Fibroblast of mammary gland (primary cell): ENCODE measurements at places on chromosomes 4 and X.

GRCh38 chr4:110008540-110008939, 95.9 kb downstream of the EGF start:
- DNase-seq: no peak

DNA sequence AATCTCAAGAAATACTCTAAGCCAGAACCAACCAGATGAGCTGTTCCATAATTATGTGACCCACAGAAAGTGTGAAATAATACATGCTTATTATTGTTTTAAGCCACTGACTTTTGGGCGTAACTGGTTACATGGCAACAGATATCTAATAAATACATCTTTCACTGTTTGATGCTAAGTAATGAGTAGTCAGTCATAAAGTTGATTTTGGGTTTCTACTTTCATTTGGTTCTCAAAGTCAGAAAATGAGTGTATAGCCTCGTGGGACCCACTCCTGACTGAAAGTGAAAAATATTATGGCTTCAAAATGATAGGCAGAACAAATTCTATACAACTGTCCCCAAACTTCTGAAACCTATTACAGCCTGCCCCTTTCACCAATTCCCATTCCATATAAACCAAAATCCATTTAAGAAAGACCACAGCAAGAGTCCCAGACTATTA, 88.0 kb upstream of the CBR4 start:
- no peak for DNase-seq

GRCh38 chr4:127236889-127237288, 395.9 kb upstream of the INTU start:
- DNase-seq: peak; percentile 78

DNA sequence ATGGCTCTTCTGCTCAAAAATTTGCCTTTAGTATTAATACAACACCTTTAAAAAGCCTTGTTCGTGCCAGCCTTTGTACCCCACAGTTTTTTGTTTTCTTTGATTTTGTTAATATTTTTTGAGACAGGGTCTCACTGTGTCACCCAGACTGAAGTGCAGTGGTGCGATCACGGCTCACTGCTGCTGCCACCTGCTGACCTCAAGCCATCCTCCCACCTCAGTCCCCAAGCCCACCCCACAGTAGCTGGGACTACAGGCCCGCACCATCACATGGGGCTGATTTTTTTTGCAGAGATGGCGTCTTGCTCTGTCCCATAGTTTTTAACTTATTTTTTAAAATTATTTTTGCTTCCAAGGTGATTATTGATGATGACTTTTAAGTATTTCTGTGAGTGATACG, 134.0 kb downstream of the HTR2C start:
- no peak for DNase-seq

GRCh38 chr4:14568351-14568750, 433.9 kb upstream of the CPEB2 start:
- DNase-seq: peak; percentile 1

DNA sequence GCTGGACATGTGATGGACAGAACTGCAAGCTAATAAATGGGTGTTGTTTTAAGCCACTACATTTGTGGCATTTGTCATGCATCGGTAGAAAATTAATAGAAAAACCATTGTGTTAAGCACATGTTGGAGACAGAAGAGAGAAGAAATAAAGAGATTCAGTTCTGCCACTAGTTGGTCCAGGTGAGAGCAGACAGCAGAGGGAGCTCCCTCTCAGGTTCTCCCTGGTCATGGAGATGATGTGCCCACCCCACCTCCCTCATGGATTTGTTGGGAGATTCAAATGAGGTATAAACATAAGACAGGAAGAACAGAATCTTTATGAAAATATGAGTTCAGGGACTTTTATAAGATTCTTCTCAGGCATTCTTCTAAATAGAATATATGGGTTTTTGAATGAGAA, 36.8 kb upstream of the OCIAD2 start:
- no peak for DNase-seq

DNA sequence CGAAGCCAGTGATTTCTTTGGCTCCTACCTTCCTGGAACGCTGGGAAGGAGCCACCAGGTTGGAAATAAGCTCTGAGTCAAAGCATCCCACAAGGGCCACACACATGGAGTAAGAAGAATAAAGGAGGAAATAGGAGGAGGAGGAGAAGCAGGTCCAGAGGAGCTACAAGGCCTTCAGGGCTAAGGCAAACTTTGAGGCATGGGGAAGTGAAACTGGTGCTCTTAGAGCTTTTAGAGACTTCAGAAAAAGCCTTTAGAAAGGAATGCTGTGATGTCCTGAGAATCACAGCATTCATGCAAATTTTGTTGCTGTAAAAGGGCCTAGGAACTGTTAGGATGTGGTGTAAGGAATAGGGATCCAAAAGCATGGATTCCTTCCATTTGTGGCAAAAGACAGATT, 135.9 kb upstream of the ARHGEF9 start:
- no peak for DNase-seq

GRCh38 chrX:12021698-12022097, 116.6 kb upstream of the FRMPD4 start:
- no peak for DNase-seq

DNA sequence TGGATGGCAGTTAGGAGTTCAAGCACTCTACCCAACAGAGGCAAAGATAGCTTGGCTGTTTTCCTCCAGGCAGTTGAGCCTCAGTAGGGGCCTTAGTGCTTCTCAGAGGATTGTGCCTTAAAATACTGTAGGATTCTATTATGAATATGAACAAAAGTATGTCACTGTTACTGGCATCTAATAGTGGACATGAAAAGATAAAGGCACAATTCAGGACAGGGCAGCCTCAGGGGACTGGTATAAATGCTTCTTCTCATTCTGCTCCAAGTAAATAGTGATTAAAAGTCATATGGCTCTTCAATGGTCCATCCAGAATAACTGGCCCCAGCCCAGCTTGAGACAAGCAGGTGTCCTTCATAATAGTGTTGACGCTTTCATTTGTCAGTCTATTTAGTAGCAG, 17.7 kb downstream of the COL4A6 start:
- DNase-seq: no peak

DNA sequence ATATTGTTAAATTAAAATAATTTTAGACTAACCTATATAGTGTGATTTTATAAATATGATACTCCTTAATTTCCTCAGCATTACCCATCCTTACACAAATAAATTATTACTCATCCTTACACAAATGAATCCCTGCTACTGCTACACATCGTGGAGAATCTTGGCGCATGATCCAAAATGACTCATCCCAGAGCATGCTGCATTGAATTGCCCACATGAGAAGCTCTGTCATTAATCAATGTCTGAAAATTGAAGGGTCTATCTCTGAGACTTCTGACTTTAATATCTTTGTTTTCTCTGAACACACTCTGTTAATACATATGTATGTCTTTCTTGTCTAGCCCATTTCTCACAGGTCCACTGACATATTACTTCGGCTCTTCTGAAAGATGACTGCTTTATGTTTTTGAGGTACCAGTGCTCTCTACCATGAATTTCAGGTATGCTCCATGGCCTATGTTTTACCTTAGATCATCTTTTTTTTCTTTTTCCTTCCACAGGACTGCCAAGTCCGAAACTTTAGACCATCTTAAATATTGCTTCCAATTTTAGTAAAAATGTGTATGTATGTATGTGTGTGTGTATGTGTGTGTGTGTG, 15.7 kb upstream of the DUSP21 start:
- DNase-seq: peak; percentile 95

DNA sequence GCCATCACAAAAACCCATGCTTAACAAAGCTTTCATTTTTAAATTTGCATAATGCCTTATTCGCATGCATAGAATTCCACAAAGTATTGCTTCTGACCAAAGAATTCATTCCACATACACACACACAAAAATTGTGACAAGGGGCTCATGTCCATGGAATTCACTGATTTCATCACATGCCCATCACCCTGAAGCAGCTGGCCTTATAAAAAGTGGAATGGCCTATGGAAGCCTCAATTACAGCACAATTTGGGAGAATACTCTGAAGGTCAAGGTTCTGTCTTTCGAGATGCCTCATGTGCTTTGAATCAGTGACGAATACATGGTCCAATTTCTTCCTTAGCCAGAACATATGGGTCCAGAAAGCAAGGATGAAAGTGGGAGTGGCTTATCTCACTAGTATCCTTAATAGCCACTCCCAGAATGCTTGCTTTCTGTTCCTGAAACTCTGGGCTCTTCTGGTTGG, 165.7 kb downstream of the KDR start:
- DNase-seq: peak; percentile 56

GRCh38 chr4:40812386-40812785, 62.6 kb downstream of the NSUN7 start:
- peak; percentile 36 for DNase-seq

DNA sequence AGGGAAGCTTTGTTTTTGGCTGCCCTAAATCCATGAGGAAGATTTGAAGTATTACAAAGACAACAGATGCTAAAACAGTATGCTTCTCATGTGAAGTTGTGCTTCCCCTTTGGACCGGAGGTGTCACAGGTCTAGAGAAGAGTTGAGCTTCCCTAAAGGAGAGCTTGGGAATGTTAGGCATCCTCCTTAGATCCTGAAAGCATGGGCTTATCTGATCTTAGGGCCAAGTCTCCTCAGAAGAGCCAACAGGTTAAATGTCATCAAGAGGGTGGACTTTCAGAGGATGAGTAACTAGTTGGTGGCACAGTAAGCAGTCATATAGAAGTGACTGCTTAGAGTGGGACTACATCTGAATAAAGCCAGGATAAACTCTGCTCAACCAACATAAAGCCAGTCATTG, 205.4 kb downstream of the RPA4 start:
- DNase-seq: no peak

DNA sequence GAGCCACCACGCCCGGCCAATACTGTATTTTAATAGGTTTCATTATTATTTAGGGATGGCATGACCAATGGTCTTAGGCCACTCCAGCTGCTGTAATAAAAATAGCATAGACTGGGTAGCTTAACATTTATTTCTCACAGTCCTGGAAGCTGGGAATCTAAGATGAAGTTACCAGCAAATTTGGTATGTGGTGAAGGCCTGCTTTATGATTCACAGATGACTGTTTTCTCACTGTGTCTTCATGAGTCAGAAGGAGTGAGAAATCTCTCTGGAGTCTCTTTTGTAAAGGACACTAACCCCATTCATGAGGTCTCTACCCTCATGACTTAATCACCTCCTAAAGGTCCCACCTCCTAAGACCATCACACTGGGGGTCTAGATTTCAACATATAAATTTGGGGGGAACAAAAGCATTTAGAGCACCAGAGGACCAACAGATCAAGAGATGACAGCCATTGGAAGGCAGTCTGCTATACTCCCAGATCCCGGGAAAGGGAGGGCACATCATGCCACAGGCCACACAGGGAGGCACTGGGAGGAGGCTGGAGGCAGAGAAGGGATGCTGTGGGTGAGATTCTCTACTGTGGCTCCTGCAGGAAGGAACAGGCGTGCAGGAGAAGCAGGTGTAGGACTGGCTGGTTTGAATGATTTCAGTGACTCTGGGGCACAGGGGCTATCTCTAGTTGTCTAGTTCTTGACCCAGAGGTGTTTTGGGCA, 335.8 kb upstream of the SFRP2 start:
- peak; percentile 95 for DNase-seq

DNA sequence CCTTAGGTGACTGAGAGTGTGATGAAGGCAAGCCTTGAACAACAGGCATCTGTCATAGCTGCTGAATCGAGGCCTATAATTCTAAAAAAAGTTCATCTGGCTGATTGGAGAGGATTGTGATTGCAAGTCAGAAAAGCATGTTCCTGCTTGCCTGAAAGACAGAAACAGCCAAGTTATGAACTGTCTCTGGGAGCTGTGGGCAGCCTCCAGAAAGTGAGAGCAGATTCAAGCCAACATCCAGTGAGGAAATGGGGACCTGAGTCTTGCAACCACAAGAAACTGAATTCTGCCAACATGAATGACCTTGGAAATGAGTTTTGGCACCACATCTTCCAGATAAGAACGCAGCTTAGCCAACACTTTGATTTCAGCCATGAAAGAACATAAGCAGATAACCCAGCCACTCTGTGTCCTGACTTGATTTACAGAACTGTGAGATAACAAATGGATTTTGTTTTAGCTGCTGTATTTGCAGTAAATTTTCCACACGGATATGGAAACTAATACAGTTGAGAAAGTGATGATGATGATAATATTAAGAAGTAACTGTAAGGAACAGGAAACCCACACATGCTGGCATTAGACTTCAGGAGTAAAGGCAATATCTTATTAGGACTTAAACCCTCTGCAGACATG, 240.3 kb upstream of the NDST3 start:
- DNase-seq: no peak

DNA sequence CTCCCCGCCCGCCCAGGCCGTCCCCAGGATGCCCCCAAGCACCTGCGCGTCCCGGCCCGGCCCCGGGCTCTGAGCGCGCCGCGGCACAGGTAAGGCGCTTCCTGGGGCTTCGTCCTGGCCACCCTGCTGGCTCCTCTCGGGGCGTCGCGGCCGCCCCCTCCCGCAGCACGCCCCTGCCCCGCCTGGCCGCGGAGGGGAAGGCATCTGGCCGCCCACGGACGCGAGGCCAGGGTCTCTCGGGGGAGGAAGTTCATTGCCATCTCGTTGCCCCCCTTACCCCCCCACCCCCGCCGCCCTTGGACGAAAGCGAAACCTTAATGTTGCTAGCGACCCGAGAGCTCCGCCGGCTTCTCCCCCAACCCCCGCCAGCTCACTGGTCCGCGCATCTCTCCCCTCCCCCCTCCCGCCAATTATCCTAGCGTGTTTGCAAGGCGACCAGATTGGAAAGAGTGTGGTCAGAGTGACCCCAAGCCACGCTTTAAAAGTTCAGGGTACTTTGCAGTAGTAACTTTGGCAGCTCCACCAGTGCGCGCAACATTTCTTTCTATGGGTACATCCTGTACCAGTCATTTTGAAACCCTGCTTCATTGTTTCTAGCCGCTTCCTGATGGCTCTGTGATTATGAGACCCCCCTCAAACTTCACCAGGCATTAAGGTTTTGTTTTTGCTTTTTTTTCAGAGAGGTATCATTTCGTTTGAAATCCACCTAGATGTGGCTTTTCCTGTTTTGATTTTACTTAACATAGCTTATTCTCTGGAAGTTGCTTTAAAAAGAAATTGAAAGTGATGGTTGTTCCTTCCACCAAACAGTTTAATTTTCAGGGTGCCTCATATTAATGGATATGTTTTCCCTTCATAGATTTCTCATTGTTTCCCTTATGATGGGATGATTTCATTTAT, 626 bp downstream of the TBC1D1 start:
- peak; percentile 13 for DNase-seq

GRCh38 chr4:66202870-66203269, 532.6 kb upstream of the EPHA5 start:
- no peak for DNase-seq

GRCh38 chr4:83618991-83619645, 83.2 kb downstream of the GPAT3 start:
- peak; percentile 34 for DNase-seq

DNA sequence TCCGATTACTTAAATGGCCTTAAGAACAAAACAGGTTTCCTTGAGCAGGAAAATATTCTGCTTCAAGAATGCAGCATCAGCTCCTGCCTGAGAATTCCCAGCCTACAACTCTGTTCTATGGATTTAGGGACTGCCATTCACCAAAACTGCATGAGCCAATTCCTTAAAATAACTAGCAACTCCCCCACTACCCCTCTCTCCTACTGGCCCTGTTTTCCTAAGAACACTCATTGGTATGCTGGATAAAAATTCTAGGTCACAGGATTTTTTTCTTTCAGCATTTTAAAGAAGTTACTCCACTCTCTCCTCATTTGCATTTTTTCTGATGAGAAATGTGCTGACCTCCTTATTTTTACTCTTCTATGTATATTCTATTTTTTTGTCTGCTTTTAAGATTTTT, 347.1 kb downstream of the IDS start:
- no peak for DNase-seq
